Neural progenitor cell (in vitro differentiated cells): ENCODE measurements at places on chromosomes 4 and X. TPM values are rescaled to one million over a fixed set of nuclear protein-coding genes. Genes with fewer than 3 reads are reported as not detected.

DNA sequence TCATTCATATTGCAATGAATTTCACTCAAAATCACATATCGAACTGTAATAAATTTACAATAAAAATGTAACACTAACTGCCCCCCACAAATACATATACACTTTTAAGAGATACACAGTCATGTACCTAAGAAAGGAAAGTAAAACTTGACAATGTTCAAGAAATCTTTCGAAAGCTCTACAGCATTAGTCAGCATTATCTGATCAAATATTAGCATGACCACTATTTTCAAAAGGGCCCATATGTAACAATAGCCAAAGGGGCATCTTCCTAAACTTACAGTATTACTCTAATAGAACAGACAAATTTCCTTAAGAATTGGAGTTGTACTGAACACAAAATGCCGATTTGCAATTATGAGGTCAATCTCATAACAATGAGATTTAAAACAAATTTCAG, 51.8 kb downstream of the STX18 start:
- DNase-seq, result no peak

- DNase-seq, result no peak
Measured at GRCh38 chrX:127574829-127575228, 477.4 kb downstream of the ACTRT1 start.

GRCh38 chr4:8128100-8128856, 30.3 kb downstream of the ABLIM2 start:
- DNase-seq, result no peak

TRIM75 gene
- not detected in 2 replicates for total RNA-seq

GRCh38 chr4:88006956-88007303, 505 bp upstream of the PKD2 start:
- DNase-seq, result no peak

DNA sequence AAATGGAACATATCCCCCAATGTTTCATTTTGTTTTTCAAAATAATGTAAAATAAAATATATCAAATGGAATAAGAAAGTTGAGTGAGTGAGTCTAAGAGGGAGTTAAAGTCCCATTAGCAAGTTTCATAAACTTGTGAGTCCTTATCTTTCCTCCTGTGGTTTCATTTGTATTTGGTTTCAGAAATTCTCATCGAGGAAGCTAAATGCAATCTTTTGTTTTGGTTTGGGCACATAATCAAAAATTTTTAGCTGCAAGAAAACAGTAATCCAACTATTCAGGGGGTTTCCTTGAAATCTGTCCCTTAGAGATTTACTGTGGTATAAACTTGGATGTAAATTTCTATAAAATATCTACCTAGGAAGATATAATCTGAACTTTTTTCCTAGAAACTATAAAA, 124.2 kb downstream of the CAMK2D start:
- DNase-seq, result no peak

NDUFA1 gene
- total RNA-seq, result 44.1 and 57.9 TPM in 2 replicates

SATL1 gene
- total RNA-seq, result 0.09 TPM in 1 of 2 replicates, not detected in the other

CT83 gene
- not detected in 2 replicates for total RNA-seq
